PC-9 (cell line): ENCODE measurements at places on chromosomes 12 and 14.

GRCh38 chr12:65323070-65323469 is 44.6 kb downstream of the MSRB3 start:
- no peak overlapping the region for H3K4me3 ChIP-seq
- no peaks in the 10 kb centered on the region for H3K36me3 ChIP-seq
- H3K27me3 ChIP-seq = no peaks in the 10 kb centered on the region
- H3K4me1 ChIP-seq = no peaks in the 10 kb centered on the region
- no peak for DNase-seq

DNA sequence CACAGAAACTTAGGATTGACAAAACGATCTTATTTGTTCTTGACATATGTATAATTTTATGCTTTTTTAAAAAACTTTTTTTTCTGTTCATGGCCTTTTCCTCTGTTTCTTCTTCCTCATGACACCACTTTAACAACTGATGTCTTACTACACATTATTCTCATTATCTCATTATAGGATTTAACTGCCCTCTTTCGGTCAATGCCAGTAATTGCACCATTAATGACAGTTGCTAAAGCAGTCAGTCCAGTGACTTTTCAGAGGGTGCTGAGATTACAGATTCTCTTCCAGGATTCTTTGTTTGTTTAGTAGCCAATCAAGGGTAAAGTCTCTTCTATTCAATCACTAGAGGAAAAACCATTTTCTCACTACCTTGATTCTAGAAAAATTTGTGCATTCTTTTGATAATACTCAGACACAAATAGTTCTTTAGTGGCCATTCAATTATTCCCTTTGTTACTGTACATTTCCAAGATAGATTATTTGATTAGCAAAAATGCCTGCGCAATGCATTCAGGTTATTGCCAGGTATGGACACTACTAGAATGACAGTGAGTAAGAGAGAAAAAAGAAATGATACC is 50.1 kb downstream of the KLRG1 start:
- no peak overlapping the region for H3K4me3 ChIP-seq
- DNase-seq = no peak
- no peaks in the 10 kb centered on the region for H3K4me1 ChIP-seq
- H3K36me3 ChIP-seq = no peaks in the 10 kb centered on the region
- H3K27ac ChIP-seq = no peak overlapping the region
- H3K27me3 ChIP-seq = no peaks in the 10 kb centered on the region

DNA sequence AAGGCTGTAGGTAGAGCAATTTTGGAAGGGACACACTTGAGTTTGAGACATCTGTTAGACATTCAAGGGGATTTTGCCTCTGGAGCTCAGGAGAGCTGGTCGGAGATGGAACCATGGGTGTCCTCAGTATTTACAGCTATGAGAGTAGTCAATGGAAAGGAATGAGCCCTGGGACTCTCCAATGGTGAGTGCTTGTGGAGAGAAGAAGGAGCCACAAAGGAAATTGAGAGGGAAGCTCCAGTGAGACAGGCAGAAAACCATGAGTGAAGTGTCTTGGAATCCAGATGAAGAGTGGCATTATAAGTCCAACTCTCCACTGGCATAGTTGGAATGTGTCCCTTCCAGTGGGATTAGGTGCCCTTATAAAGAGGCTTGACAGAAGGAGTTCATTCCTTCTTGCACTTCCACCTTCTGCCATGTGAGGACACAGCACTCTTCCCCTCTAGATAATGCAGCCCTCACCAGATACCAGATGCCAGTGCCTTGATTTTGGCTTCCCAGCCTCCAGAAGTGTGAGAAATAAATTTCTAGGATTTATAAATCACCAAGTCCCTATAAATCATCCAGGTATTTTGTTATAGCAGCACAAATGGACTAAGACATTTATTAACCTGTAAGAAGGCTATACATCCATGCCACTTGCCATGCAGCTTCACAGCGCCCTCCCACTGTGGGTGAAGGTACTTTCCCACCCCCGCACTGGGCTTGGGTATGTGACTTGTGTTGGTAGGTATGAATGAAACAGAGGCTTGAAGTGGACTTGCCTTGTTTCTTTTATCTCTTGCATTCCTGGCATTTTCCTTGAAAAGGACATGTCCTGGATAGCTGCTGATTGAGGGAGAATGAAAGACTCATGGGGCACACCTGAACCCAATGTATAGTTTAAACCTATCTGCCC is 27.3 kb downstream of the LLPH start:
- H3K4me1 ChIP-seq = no peaks in the 10 kb centered on the region
- no peak for DNase-seq
- H3K27ac ChIP-seq = no peak overlapping the region
- H3K27me3 ChIP-seq = no peaks in the 10 kb centered on the region
- no peak overlapping the region for H3K4me3 ChIP-seq

DNA sequence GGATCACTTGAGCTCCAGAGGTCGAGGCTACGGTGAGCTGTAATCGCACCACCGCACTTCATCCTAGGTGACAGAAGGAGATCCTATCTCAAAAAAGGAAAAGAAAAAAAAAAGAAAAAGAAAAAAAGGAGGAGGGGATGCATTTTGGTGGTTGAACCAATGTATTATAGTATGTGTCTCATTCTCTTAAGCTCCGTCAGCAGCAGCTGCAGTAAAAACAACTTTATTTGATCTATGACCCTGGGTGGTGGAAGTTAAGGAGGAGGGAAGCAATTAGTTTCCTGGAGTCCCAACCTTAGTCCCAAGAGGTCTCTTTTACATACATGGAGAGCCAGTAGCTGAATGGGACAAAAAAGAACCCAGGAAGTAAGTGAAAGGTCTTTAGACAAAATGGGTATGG is 26.8 kb upstream of the APOF start:
- H3K27me3 ChIP-seq = no peaks in the 10 kb centered on the region
- no peaks in the 10 kb centered on the region for H3K36me3 ChIP-seq
- no peak overlapping the region for H3K4me3 ChIP-seq
- no peak for DNase-seq
- H3K4me1 ChIP-seq = 0 out of 2 replicates have a peak, but pooled peaks cover 8% of the 10 kb centered on the region
- no peak overlapping the region for H3K27ac ChIP-seq

GRCh38 chr12:2183556-2184541 is 131.1 kb downstream of the CACNA1C start:
- H3K27ac ChIP-seq = no peak overlapping the region
- no peaks in the 10 kb centered on the region for H3K36me3 ChIP-seq
- DNase-seq = no peak
- peaks cover 100% of the 10 kb centered on the region for H3K27me3 ChIP-seq
- H3K4me1 ChIP-seq = no peaks in the 10 kb centered on the region
